Epithelial cell of prostate (primary cell): ENCODE measurements at places on chromosomes 2 and 18.

DNA sequence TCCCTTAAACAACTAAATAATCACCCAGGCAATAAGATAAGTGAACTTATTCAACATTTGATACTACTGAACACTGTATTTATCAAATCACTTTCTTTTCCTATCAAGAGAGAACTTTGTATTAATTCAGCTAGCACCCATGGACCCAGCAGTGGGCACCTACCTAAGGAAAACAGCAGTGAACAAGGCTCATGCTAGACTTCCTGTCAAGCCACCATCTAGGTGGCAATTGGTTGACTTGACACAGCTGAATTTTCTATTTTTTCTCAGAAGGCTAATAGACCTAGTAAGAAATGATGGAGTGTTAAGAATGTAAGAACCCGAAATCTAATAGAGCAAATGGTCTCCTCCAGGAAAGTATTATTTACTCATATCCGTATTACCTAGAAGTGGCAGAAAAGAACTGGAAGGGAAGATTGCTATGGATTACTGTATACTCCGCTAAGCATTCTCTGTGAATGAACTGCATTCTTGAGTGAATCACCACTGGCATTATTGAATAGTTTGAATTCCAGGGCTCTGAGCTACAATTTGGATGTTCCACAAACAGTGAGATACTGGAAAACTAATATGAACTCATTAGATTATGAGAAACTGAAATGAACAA, 988.2 kb upstream of the CDH2 start:
- DNase-seq, result no peak

DNA sequence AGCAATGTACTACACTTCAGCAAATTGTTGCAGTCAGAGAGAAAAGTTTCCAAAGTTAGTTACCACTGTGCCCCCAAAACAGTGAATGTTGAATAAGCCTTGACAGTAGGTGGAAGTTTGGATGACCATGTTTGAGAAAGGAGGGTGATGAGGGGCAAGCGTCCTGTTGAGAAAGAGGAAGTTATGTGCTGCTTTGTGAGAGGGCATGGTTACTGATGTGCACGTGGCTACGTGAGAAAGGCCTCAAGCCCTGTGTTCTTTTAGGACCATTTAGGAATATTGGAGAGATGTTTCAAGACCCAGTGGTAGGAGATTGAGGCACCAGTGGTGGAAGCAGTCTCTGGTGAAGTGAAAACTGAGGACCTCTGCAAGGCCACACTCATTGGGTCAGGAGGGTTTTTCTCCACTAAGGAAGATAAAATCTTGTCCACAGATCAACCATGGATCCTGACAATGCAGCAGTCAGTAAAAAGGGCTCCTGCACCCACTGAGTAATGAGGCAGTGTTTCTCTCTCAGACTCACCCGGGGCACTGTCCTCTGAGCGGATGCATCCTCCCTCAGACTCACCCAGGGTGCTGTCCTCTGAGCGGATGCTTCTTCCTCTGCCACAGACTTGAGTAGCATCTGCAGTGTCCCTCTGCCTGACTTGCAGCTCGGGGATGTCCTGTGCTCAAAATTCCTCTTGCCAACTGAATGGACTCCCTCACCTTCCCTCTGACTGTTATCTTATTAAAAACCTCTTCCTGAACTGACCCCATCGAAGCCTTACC, 34.7 kb upstream of the ACTR3 start:
- DNase-seq, result no peak

DNA sequence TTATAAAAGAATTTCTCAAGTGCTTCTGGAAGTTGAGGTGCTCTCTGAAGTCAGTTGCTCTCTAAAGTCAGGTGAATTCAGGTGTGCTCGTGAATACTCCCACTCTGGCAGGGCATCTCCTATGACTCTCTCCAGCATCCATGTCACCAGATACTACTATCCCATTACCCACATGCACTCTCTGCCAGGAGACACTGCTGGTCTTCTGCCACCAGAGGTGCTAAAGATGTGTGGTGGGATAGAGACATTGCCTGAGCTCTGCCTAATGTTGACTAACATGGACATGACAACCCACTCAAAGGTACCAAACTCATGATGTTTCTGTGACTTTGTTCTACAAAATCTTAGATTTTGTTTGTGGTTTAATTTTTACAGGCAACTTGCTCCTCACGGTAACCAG, 106.4 kb upstream of the HNRNPA3 start:
- no peak for DNase-seq

- no peak for DNase-seq
These were observed 223.8 kb downstream of the CMPK2 start for GRCh38 chr2:6641956-6642355.

- DNase-seq, result no peak
These were observed 152.2 kb upstream of the THSD7B start for GRCh38 chr2:136613096-136613495.

DNA sequence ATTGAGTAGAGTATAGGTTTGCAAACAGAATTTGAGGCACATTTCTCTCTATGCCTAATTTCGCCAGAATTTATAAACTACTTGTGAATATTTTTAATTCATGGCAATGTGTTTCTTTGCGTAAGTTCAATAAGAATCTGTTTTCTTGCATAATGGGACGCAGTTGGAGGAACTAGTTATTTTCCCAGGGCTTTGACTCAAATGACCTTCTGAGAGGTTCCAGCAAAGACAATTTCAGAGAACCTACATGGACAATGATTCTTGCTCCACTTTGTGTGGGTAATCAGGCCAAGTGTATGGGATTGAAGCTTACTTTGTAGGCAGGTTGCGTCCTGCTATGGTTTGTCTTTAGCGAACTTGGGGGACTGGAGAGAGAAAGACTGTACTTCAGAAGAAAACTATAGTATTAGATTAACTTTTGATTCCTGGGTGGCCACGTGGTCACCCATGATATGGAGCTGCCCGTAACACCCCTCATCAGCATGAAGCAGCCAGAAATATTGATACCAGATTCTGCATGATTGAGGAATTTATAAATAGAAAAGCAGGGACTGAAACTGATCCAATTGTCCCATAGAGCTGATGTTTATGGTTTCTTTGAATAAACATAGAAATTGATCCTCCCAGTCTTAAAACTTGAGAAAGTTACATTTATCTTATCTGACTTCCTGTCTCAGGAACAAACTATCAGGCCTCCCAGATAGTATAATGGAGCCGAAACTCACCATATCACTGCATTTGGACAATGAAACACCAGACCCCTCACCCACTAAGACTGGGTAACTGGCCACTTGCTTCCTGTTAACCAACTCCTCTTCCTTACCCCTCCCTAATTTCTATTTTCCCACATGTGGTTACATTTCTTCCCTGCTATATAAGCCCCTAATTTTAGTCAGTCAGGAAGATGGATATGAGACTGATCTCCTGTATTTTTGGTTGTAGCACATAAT, 815.3 kb upstream of the HS6ST1 start:
- DNase-seq, result no peak

GRCh38 chr2:199570934-199571333, 113.2 kb upstream of the SATB2 start:
- no peak for DNase-seq

DNA sequence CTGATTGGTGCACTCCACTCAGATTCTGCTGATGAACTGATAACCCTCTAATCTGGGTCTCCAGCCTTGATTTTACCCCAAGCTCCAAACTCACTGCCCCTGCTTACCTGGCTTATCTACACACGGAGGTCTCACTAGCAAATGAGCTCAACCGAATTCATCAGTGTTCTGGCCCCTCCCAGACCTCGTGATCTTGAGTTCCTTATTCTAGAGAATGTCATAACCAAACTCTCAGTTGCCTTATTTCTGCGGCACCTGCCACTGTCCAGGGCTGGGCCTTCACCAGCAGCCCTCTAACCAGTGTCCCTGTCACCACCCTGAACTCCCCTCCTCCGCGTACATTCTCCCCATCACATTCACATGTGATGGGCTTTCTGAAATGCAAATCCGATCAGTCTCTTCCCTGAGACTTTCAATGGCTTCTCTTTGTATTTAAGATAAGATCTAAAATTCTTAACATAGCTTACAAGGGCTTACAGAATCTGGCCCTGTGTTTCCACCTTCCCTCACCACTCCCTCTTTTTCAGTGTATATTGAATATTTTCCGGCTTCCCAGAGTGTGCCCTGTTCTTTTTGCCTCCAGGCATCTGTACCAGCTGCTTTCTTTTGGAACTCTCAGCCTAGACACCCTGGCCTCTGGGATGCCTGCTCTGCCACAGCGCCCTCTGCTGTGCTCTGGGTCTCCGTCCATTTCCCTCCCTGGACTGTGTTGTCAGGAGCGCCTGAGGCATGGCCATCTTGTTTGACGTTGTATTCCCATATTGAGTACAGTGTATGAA, 31.1 kb downstream of the NAB1 start:
- no peak for DNase-seq
